ENCODE measurements at places on chromosomes 6 and 20.

DNA sequence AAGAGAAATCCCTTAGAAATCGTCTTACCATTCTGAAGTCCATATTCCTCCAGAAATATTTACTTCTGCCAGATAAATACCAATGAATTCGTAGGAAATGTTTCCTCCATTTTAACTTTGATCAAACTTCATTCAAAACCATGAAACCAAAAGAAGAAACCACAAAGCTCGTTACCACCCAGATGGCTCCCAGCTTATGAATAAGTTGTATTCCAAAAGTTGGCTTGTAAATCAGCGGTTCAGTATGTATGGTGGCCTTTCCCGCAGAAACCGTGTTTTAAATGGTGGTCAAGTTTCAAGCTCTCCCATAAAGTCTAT lies 73.6 kb upstream of the RIPOR2 start:
- no peak for DNase-seq

DNA sequence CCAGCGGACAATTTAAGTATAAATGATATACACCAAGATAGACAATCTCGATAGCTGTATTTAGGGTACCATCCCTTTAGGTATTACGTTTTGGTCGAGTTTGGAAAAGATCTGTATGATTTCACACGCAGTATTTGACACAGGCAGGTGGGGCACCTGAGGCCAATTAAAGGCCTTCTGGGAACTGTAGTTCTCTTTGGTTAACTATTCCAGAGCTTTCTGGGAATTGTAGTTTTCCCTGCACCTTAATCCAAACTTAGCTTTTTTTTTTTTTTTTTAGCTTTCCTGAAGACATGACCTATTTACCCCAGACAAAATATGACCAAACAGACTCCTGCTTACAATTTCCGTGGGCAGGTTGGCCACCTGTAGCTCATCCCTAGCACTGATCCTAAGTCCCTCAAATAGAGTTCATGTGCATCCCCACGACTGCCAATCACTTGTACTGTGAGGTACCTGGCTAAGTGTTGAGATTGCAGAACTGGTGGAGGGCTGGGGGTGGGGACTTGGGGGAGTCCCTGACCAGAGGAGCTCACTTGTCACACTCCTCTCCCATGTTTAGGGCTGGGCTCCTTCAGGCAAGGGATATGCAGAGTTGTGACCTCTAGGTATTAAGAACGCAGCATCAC lies 999 bp upstream of the EHMT2 start:
- DNase-seq, result no peak

GRCh38 chr6:124870611-124871459 lies 91.4 kb upstream of the RNF217 start:
- no peak for DNase-seq

- DNase-seq, result no peak
Measured at GRCh38 chr6:55047451-55048044, 126.8 kb upstream of the HCRTR2 start.

DNA sequence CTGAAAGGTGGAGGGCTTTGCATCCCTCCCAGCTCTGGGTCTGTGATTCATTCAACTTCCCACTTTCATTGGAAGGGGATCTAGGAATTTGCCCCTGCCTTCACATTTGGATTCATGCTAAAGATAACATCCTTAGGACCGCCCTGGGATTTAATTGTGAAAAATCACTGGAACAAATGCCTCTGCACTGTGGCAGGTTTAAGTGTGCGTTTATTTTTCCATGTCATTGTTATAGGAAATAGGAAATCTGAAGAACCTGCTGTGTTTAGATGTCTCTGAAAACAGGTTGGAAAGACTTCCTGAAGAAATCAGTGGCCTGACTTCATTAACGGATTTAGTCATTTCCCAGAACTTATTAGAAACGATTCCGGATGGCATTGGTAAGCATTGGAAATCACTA lies 104.7 kb downstream of the LRRC1 start:
- DNase-seq, result no peak

- DNase-seq, result no peak
Measured at GRCh38 chr20:43746344-43747137, 19.7 kb upstream of the GTSF1L start.

- DNase-seq, result peak; percentile 88
Measured at GRCh38 chr20:33443512-33444239, at the start of gene SNTA1. TSS of gene SNTA1 (minus strand) at chr20:33443763. CDS start at chr20:33443620, 143 bp downstream.

- no peak for DNase-seq
Measured at GRCh38 chr20:46647469-46647868, 3.8 kb downstream of the SLC13A3 start.

DNA sequence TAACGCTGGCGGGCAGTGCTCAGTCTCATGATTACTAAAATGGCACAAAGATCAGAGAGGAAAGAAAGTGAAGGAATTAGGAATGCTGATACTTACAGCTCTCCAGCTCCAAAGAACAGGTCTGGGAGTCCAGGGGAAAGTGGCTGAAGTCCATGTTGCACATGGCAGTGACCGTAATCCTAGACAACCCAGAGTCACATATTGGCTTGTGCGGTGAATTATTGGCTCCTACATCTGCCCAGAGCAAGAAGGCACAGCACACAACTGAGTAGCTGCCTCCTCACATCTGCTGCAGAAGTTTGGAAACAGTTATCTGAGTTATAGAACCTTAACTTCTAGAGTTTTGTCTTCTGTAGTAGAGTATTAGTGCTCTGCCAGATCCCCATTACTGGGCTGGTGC lies 47.2 kb downstream of the GABRR2 start:
- DNase-seq, result no peak

DNA sequence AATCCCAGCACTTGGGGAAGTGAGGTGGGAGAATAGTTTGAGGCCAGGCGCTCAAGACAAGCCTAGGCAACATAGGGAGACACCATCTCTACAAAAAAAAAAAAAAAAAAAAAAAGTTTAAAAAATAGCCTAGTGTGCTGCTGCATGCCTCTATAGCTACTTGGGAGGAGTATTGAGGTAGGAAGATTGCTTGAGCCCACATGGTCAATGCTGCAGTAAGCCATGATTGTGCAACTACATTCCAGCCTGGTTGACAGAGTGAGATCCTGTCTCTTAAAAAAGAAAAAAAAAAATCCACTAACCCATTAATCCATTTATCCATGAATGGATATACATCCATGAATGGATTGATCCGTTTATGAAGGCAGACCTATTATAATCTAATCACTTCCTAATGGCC lies 1064.6 kb upstream of the EYS start:
- no peak for DNase-seq

- DNase-seq, result no peak
Measured at GRCh38 chr20:37294262-37294981, 5.0 kb downstream of the MANBAL start.

DNA sequence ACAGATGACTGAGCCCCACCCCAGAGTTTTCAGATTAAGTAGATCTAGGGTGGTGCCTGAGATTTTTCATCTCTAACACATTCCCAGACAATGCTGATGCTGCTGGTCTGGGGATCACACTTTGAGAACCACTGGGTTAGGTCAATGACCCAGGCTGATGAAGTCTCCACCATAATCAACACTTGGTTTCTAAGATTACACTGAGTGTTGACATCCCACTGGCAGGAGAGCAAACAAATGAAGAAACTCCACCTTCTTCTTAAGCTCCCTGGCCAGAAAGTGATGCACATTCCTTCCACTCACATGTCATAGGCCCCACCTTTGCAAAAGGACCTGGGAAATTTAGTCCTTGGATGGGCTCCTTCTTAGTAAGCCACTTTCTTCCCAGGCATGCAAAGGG lies 53.1 kb downstream of the MAFB start:
- no peak for DNase-seq

- DNase-seq, result no peak
Measured at GRCh38 chr6:110517034-110517433, 40.6 kb upstream of the SLC22A16 start.

GRCh38 chr20:5349448-5349847 lies 32.7 kb upstream of the PROKR2 start:
- no peak for DNase-seq

DNA sequence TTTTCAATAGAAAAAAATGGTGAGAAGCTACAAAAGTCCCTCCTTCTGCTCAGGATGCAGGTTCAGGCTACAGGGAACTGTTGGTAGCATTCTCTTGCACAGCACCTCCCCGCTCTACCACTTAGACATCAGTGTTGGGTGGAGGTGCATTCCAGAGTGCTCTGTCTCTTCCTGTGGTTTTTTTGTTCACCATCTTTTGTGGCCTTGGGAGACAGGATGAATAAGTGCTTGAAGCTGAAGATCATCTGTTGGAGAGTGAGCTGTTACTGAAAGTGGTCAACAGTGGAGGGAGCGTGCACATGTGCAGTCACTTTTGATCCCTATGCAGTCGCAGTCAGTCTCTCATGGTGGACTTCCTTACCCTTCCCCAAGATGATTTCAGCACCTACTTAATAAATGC lies 16.6 kb upstream of the BTBD3 start:
- no peak for DNase-seq

DNA sequence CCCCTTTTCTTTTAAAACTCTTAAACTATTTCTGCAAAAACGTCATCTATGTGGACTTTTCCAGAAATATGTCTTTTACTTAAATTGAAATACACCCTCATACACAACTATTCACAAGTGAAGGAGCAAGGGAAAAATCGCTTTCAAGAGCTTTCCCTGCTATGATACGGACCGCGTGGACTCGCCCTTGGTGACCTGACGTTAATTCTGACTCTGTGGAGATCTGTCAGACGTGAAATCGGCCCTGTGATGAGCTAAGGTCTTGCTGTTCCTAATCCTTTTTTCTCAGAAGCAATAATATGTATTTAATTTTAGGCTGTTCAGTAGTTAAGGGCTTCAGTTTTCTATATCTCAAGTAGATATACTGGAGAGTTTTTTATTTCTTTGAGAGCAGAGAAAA lies 113.6 kb downstream of the RPP40 start:
- no peak for DNase-seq

DNA sequence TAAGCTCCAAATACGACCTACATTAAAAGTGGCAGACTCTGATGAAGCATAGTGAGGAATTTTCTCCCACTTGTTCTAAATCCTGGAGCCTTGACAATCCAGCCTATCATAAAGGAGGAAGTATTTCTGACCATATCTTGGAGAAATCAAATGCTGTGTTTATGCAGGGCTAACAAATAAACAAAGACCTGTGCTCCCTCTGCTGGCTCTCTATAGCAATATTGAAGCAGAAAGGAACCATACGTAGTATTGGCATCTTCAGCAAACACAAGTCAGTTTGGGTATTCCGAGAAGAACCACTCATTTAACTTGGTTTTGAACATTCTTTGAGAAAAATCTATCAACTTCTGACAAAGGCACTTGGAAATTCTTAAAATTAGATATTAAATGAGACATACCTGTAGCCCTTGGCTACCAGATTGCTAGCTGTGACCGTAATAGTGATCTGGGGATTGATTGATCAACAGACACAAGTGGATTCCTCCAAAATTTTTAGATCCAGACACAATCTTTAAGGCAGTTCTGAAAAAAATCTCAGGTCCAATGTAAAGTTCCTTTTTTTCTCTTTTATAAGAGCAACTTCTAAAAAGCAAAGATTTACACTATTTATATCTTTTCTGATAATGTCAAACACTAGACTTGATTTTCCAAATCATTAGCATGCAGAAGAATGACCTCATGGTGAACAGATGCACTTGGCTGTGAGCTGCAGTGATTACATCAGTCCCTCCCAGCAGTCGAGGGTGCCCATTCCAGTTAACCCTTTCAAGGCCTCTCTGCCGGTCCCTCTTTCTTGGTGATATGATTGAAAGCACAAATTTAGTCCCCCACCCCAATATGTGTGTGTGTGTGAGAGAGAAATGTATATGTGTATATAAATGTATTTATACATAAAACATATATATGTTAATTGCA lies 40.2 kb downstream of the INSM1 start:
- DNase-seq, result no peak

DNA sequence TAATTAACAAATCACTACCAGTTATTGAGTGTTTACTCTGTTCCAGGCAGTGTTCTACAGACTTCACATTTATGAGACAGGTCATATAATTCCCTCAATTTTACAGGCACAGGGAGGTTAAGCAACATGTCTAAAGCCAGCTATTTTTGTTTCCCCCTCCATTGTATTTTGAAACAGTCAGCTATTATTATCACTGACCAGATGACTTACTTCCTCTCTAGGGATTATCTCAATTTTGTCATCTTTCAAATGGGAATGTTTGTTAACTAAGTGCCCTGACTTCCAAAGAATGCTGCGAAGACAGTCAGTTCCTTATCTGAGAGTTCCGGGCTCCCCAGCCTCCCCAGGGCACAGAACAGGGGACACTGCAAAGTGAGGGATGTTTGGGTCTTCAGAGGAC lies 5.6 kb upstream of the CNPY3 start:
- no peak for DNase-seq

All from activated CD4-positive, CD25-positive, alpha-beta regulatory T cell treated with anti-CD3 and anti-CD28 coated beads, Interleukin-2, amount 50 U/mL, for 72 hours (primary cell).